Vagina (tissue), 2 donors: ENCODE measurements at places on chromosomes 16 and 17.

DNA sequence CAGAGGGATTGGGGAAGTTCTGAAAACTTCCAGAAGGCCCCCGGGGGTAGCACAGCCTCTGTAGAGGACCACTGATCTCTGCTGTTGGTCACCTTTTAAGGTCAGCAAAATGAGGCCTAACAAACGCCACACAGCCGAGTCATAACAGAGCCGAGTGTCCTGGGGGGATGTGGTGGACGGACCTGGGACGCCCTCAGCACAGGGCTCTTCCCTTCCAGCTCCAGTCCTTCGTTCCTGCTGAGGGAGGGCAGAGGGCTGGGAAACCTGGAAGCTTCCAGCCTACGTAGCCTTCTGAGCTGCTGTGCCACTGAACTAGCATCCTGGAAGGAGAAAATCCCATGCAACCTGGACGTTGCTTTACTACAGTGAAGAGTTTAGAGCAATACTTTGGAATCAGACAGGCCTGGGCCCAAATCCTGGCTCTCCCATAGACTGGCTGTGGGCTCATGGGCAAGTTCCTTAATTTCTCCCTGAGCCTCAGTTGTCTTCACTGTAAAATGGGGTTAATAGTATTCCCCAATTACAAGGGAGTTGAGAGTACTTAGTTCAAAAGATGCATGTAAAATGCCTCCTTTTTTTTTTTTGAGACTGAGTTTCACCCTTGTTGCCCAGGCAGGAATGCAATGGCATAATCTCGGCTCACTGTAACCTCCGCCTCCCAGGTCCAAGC, 34.4 kb upstream of the ZCCHC14 start:
- no peak for DNase-seq

DNA sequence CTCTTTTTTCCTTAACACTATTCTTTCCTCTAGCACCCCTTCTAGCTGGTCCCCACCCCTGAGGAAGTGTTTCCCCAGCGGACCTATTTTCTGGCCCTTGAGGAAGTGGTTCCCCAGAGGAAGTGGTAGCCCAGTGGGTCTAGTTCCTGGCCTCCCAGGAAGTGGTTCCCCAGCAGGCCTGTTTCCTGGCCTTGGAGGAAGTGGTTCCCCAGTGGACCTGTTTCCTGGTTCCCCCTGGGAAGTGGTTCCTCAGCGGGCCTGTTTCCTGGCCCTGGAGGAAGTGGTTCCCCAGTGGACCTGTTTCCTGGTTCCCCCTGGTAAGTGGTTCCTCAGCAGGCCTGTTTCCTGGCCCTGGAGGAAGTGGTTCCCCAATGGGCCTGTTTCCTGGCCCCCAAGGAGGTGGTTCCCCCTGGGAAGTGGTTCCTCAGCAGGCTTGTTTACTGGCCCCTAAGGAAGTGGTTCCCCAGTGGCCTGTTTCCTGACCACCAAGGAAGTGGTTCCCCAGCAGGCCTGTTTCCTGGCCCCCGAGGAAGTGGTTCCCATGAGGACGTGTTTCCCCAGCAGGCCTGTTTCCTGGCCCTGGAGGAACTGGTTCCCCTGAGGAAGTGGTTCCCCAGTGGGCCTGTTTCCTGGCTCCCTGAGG, 58.3 kb downstream of the NTN1 start:
- DNase-seq: no peak

GRCh38 chr17:41547921-41548843, 20.1 kb upstream of the KRT19 start:
- peak; percentile 91 for DNase-seq

DNA sequence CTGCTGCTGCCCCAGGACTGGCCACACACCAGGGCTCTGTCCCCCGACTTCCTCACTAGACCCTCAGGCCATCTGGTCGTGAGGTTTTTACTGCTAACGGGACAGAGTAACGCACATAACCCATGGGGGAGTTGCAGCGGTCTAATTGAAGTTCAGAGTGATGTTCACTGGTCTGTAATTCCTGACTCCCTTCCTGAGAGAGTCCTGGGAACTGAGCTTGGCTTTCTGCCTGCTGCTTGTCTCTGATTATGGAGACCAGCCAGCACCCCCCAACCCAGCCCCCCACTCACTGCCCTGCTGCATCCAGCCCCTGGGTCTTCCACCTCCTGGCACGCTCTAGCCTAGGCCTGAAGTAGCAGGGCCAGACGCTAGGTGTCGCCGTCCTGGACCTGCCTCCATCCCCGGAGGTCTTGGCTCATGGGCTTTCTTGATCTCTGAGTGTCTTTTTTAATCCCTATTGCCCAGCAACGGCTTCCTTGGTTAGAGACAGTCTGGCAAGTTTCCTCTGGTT, 192.9 kb downstream of the CCDC182 start:
- DNase-seq: no peak

DNA sequence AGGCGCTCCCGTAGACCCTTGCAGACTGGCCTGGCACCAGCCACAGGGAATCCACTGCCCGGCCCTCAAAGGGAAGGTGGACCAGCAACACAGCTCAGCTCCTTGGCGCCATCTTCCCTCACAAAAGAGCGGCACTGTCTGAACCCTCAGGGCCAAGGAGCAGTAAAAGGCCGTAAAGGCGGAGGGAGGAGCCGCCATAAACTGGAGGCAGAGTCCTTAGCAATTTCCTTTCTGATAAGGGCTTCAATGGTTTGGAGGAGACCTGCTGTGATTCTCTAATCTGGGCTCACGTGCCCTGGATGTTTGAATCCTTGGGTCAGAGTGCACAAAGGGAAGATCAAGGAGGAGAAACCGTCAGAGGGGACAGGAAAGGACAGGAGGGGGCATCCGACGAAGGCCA, 15.5 kb upstream of the AXIN2 start:
- no peak for DNase-seq
